ENCODE measurements at places on chromosomes 12 and 14.
A peak's percentile ranks its signal among the peaks of the same experiment; 100 is the strongest.

- no peak for DNase-seq
These were observed 474.0 kb upstream of the MGAT4C start for GRCh38 chr12:86730233-86730632.

GRCh38 chr12:116619246-116619645 is 60.1 kb downstream of the MAP1LC3B2 start:
- no peak for DNase-seq

GRCh38 chr12:5222729-5223128 is 179.1 kb downstream of the KCNA5 start:
- DNase-seq = no peak

GRCh38 chr14:87698481-87698880 is 294.5 kb downstream of the GALC start:
- DNase-seq = no peak

DNA sequence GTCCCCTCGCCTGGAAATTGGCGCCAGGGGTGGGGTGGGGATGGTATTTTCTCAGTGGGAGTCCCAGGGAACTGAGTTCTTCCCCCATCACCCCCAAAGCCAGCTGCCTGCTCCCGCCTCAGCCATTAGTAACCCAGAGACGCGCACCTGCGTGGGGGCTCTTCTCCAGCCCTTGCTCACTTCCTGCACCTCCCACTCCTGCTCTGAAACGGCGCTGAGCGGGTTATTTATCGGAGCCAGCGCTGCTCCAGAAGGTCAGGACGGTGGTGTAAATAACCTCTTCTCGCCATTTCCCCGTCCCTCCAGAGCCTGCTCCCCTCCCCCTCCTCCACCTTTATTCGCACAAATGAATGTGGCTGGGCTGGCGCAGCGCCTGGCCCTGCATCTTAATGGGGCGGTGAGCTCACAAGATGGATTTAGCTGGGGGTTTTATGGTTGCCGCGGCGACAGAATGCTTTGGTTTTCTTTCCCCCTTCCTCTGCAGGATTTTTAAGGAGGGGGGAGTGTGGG is 12.2 kb downstream of the GPR84 start:
- no peak for DNase-seq

- no peak for DNase-seq
These were observed 209.6 kb downstream of the TMTC2 start for GRCh38 chr12:82896277-82896676.

DNA sequence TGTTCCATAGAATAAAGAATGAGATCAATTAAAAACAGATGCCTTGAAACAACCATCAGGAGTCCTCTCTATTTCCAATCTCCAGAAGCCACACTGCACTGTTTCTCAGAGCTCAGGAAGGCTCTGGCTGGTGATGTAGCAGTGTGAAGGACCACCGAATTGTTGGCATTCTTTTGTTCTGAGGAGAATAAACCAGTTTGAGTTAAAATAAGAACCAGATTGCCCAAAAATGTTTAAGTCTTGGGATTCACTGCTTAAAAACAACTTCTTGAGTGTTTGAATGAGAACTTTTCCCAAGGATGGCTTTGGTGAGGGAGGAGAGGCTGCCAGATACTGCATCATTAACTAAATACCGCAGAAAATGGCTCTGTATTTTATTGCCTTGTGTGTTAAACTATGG is 341.2 kb downstream of the C12orf75 start:
- DNase-seq = no peak

DNA sequence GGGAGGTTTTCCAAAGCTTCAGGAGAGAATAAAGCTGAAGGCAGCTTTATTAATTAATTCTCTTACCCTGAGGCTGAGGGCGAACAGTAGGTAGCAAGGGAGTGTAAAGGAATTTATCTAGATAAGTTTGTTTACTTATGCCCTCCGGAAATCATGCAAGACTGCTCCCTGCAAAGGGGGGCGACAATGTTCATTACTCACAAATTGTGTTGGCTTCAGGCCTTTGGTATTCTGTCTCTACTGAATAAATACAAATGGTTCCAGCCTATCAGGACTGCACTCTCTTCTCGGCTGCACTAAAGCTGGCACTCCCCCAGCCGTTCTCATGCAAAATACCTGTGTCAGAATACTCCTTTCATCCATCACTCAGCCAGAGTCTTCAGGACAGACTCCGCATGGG is 120.8 kb downstream of the PPHLN1 start:
- DNase-seq = no peak

- DNase-seq = no peak
These were observed 21.2 kb downstream of the TAS2R50 start for GRCh38 chr12:10965476-10965875.

DNA sequence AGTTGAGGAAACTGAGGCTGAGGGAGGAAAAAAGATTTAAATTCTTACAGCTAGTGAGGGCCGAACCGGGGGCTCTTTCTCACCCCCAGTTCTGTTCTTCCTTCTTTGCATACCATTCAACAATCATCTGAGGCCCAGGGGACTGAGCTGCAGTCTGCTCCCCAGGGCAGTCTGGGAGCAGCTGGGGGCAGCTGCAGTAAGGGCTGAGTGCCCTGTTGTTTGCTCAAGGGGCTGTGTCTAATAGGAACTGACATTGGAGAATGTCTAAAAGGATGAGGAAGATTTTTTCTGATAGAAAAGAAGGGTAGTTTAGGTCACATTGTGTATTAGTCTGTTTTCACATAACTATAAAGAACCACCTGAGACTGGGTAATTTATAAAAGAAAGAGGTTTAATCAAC is 42.2 kb downstream of the SLC17A8 start:
- no peak for DNase-seq

DNA sequence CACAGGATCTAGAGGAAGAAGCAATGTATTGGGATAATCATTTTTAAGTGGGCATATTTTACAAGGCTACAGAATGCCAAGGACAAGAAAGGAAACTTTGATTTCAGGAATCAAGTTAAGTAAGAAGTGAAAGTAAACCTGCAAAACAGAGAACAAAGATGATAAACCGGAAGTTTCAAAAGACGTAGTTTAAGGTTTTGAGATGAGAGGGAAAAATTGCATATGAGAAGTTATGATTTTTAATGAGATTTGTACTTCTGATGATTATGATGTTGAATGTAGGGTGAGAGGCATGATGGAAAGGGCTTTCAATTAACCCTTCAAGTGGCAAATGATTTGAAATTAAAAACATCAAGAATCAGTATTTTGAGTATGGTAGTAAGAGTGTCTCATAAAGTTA is 134.9 kb downstream of the CAPZA3 start:
- peak; percentile 63 for DNase-seq

DNA sequence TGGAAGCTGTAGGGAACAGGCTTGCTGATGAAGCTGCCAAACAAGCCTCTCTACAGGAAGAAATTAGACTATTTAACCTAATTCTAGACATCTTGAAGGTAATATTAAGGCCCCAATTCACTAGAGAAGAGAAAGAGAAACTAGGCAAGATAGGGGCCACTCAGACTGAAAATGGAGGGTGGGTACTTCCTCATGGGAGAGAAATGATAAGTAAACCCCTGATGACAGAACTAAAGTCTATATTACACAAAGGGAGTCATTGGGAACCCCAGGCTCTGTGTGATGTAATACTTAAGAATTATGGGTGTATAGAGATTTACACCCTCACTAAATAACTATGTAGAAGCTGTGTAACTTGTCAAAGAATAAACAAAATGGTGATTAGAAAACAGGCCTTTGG is 64.3 kb downstream of the APOBEC1 start:
- DNase-seq = no peak

- DNase-seq = no peak
These were observed 69.7 kb upstream of the CCND2 start for GRCh38 chr12:4203772-4204376.

- no peak for DNase-seq
These were observed 54.7 kb upstream of the GTF2A1 start for GRCh38 chr14:81275305-81276072.

GRCh38 chr14:20792556-20792955 is 10.1 kb downstream of the RNASE1 start:
- DNase-seq = no peak

GRCh38 chr14:58315606-58316005 is 17.3 kb downstream of the ARID4A start:
- no peak for DNase-seq

DNA sequence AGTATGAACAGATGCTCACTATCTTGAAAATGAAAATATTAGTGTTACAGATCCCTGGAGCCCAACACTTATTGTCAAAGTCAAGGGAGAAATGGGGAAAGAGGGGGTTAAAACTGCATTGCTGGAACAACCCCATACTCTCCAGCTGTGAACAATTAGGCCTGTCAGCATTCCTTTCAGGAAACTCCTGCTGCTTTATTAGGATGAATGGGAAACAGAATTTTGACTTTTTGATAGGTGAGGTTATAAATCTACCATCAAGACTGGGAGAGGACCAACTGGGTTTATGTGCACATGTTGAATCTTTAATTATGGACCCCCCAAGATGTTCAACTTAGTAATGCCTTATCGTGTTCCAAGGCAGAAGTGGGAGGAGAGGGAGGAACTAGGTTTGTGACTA is 85.0 kb downstream of the TMTC1 start:
- no peak for DNase-seq

GRCh38 chr12:82803201-82803600 is 116.5 kb downstream of the TMTC2 start:
- no peak for DNase-seq

- no peak for DNase-seq
These were observed 596.2 kb upstream of the TMEM132C start for GRCh38 chr12:127670796-127671195.

DNA sequence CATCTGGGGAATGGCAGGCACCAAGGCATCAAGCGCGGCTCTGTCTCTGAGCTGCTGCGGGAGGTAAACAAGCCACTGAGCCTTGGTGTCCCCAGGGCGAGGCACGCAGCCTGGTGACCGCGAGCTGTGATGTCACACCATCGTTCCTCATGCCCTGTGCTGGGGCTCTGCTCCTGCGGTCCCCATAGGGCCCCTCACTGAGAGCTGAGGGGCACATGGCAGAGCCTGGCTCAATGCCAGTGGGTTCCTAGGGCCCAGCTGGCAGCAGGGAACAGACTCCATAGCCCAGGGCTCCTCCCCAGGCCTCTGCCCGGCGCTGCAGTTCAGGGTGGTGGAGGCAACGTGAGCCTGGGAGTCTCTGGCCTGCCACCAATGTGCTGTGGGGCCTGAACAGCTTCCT is 22.6 kb downstream of the CHGA start:
- DNase-seq = no peak

DNA sequence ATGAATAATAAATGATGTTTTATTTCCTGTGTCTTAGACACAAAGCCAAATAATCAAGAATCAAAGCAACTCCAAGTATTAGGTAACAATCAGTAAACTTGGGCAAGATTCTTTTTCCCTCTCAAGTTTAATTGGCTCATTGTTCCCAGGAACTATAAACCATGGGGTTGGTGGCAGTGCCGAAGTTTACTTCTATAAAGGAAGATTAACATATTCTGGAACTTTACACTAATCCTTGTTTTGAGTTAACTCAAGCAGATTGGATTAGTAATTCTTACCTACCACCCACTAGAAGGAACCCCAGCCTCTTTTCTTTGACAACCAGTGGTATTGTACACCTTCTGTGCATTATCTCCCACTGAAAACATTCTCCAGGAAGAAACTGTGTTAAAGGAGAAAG is 197.1 kb downstream of the EXOC5 start:
- DNase-seq = no peak

- DNase-seq = no peak
These were observed 15.4 kb downstream of the LGMN start for GRCh38 chr14:92733007-92733406.

DNA sequence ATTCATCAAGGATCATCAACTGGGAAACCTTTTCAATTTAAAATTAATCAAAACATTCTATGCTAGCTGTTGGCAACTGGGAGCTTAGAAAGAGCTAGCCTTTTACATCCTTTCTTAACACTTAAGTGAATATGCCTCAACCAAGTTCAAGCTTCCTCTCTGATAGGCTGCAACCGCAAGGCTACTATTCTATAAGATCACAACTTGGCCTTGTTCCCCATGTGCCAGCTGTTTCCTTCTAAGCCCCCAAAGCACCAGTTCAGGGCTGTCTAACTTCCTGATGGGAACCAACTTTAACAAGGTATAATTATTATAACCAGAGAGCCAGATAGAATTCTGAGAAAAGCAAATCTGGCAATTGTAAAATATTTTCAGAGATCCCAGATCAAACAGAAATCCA is 37.0 kb downstream of the KCNC2 start:
- no peak for DNase-seq

DNA sequence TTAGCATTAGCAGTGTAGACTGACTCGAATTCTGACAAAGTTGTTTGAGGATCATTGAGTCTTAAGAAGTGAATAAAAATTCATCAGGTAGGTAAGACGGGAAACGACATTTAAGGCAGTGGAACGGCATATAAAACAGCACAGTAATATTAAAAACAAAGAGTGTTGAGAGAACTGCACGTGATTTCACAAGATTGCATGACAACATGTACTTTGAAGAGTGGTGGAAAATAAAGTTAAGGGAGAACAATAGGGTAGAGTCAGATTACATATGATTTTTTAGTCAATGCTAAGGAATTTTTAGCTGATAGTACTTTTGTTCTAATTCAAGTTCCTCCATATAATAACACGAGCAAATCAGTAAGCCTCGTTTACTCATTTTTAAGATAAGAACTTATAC is 115.4 kb downstream of the SOX5 start:
- DNase-seq = no peak

DNA sequence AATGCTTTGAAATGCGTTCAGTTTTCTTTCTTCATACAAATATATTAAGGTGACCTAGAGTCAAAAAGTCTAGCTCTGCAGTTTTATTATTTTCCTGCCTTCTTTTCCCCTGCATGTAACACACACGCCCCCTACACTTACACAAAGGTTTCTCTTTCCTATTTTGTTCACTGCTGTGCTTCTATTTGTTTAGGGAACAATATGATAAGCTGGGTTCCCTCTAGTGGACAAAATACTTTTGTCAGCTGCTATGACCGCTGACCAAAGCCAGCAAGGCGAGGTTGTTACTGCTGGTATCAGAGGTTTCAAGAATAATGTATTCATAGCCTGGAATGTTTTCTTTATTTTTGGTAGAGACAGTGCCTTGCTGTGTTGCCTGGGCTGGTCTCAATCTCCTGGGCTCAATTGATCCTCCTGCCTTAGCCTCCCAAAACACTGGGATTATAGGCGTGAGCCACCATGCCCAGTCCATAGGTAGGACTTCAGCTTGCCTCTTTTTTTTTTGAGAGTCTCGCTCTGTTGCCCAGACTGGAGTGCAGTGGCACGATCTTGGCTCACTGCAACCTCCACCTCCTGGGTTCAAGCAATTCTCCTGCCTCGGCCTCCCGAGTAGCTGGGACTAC is 33.4 kb downstream of the FNTB start:
- peak; percentile 36 for DNase-seq

GRCh38 chr12:80064269-80064668 is 35.1 kb upstream of the OTOGL start:
- DNase-seq = no peak

GRCh38 chr12:110050927-110051326 is 2.6 kb upstream of the C12orf76 start:
- no peak for DNase-seq

GRCh38 chr14:32476532-32476931 is 147.4 kb downstream of the AKAP6 start:
- no peak for DNase-seq
